GM23248 (cell line): ENCODE measurements at places on chromosomes 16 and 17. TPM values are rescaled to one million over a fixed set of nuclear protein-coding genes. Genes with fewer than 3 reads are reported as not detected.

DNA sequence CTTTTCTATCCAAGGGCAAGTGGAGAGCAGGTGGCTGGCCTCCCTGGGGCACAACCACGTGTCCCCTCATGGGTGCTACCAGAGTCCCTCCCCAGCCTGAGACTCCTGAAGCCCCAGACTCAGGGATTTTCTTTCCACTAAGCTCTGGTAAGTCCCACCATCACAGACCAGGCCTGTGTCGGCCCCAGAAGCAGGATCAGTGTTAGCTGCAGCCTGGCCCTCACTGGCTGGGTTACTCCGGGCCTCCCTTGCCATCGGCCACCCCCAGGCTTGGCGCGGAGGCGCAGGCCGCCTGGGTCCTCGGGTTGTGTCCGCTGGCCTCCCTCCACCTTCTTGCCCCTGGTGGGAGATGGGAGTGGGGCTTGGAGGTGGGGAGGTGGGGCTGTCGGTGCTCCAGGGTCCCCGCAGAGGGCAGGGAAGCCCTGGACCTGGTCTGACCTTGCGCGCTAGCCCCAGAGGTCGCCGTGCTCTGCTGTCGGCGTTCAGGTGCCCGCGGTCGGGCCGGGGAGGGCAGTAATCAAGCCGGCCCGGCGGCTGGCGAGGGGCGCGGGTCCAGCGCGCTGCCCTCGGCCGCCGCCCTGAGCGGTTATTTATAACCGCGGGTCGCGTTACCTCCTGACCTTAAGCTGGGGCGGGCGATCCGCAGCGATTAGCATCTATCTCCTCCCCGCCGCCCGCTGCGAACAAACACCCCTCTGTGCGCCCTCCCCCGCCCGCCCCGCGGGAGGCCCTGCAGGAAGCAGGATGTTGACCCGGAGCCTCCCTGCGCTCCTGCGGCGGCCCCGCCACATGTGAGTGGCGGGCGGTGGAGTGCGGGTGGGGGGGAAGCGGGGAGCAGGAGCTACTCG lies 78.1 kb upstream of the TOB1 start:
- H3K4me1 ChIP-seq = peaks cover 1% of the 10 kb centered on the region; the same call in 1 of the 2 replicates
- peak; percentile 65 for DNase-seq
- no peaks in the 10 kb centered on the region for H3K36me3 ChIP-seq
- H3K27ac ChIP-seq = no peak overlapping the region

GRCh38 chr17:8391711-8392110 lies 5.9 kb downstream of the RNF222 start:
- H3K36me3 ChIP-seq = no peaks in the 10 kb centered on the region
- peaks cover 9% of the 10 kb centered on the region for H3K4me1 ChIP-seq
- H3K4me3 ChIP-seq = no peak overlapping the region
- H3K27ac ChIP-seq = no peak overlapping the region

LDHD gene
- total RNA-seq = 0.38 and 0.65 TPM in 2 replicates

PMFBP1 gene
- total RNA-seq = not detected in 2 replicates
